Esophagus muscularis mucosa (tissue), 4 donors: ENCODE measurements at places on chromosomes 16 and 17. TPM values are rescaled to one million over a fixed set of nuclear protein-coding genes. Genes with fewer than 3 reads are reported as not detected.

- peak overlapping the region; percentile 83 for H3K27ac ChIP-seq
- DNase-seq = peak; percentile 97
- no peak overlapping the region for H3K4me3 ChIP-seq
- H3K27me3 ChIP-seq = no peaks in the 10 kb centered on the region
Observed at GRCh38 chr17:17812211-17813054, 24.4 kb downstream of the SREBF1 start.

- H3K27me3 ChIP-seq = no peaks in the 10 kb centered on the region
- H3K36me3 ChIP-seq = no peaks in the 10 kb centered on the region
- no peaks in the 10 kb centered on the region for H3K4me1 ChIP-seq
Observed at GRCh38 chr17:67452681-67453554, 75.8 kb downstream of the PITPNC1 start.

DNA sequence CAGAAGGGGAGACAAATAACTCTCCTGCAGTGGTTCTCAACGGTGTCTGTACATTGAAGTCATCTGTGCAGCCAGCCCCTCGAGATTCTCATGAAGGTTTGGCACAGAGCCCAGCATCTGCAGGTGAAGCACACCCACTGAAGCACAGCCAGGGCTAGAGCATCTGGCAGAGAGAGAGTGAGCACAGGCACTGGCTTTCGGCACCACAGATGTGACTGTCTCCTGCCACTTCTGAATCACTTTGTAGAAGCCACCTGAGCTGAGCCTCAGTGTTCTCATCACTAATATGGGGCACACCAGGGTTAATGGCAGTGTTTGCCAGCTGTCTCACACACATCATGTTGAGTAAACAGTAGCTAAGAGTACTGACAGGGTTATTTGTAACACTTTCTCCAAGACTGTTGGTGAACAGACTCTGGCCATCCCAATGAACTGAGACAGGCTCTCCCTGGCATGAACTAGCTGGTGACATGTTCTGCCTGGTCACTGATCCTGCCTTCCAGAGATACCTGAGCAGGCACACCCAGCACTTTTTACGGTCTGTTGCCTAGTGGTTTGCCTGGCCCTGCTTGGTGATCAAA, 10.9 kb downstream of the HSPB9 start:
- H3K4me1 ChIP-seq = peaks cover 89% of the 10 kb centered on the region
- H3K27ac ChIP-seq = peak overlapping the region; percentile 55
- no peak overlapping the region for H3K4me3 ChIP-seq
- H3K36me3 ChIP-seq = peaks cover 16% of the 10 kb centered on the region

DNA sequence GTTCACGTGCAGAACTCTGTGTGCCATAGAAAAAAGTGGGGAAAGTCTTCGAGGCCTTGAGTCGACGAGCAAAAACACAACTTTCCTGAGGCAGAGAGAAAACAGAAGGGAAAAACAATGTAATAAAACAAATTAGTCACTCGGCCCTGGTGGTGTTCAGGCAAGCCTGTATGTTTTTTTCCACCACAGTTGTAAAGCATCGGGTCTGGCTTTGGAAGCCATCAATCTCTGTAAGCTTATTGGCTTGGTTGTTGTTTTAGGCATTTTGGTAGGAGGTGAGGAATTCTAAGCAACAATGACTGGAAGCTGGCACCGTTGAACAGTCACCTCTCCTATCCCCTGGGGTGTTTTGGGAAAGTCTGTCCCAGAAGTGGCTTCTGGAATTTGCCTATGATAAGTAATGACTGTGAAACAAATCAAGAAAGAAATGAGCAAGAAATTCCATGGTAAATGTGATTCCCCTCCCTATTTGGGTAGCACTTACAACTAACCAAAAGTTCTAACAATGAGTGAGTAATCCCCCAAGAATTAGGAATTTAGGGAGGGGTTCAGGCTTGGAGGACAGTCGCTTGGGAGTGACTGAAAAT, 2.8 kb downstream of the CDH13 start:
- peak overlapping the region; percentile 44 for H3K27ac ChIP-seq
- peaks cover 77% of the 10 kb centered on the region for H3K27me3 ChIP-seq
- DNase-seq = no peak
- H3K4me1 ChIP-seq = peaks cover 43% of the 10 kb centered on the region

DNA sequence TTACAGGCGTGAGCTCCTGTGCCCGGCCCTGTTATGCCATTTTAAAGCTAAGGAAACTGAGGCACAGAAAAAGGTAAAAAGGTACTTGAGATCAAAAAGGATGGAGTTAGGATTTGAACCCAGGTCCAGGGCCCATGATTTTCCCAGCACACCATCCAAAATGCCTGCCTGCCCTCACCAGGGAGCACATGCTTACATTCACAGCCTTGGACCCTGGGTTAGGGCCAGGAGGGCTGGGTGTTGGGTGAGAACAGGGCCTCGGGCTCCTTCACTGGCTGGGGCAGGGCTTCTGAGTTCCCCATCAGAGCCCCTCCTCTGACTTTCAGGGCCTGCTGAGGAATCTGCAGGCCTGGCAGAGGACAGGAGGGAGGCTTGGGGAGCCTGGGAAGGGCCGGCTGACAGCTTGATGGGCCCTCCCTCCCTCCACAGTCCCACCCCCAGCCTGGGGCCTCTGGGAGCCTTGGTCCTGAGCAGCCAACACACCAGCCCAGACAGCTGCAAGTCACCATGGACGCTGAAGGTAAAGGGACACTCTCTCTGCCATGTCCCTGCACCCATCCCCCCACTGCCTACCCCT, at the start of gene QPRT:
Gene QPRT, plus strand, starts transcription at position 490 of the 577 bp plus-strand sequence. Its CDS starts 18 bp downstream, at position 508.
- H3K27me3 ChIP-seq = no peaks in the 10 kb centered on the region
- peaks cover 20% of the 10 kb centered on the region for H3K4me1 ChIP-seq
- no peak for DNase-seq
- H3K4me3 ChIP-seq = peak within 1 kb of the TSS; percentile 35

DNA sequence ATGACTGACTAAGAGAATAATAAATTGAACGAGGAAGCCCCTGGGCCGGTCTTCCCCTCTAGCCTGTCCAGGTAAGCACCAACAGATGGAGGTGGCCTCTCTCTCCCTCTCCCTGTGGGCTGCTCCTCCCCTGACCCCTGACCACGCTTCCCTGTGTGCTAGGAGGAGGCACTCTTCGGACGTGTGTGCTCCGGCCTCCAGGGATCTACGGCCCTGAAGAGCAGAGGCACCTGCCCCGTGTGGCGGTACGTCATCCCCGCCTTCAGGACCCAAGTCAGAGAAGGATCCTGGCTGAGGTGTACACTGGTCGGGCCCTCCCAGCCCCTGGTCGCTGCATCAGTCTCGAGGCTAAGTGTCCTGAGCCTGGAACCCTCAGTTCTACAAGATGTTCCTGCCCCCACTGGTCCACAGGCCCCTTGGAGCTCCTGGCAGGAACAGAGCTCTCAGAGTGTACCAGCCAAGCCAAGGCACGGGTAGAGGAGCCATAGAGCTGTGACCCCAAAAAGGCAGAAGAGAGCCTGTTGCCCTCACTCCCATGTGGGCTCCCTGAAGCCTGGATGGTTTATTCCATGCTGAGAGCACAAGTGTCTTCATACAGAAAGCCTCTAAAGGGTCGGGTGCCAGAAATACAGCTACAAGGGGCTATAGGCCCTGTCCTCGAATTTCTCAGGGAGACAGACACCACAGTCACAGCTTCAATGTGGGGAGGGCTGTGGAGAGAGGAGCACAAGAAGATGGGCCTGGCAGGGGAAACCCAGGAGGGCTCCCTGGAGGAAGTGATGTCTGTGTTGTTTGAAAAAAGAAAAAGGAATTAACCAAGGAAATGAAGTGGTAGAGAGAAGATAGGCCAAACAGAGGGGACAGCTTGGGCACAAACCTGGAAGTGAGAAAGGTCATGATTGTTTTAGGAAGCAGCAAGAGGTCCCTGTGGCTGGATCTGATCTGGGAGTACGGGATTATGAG, 15.9 kb downstream of the SDR42E2 start:
- H3K4me3 ChIP-seq = no peak overlapping the region
- no peaks in the 10 kb centered on the region for H3K4me1 ChIP-seq
- H3K27ac ChIP-seq = no peak overlapping the region
- DNase-seq = no peak
- H3K27me3 ChIP-seq = no peaks in the 10 kb centered on the region

DNA sequence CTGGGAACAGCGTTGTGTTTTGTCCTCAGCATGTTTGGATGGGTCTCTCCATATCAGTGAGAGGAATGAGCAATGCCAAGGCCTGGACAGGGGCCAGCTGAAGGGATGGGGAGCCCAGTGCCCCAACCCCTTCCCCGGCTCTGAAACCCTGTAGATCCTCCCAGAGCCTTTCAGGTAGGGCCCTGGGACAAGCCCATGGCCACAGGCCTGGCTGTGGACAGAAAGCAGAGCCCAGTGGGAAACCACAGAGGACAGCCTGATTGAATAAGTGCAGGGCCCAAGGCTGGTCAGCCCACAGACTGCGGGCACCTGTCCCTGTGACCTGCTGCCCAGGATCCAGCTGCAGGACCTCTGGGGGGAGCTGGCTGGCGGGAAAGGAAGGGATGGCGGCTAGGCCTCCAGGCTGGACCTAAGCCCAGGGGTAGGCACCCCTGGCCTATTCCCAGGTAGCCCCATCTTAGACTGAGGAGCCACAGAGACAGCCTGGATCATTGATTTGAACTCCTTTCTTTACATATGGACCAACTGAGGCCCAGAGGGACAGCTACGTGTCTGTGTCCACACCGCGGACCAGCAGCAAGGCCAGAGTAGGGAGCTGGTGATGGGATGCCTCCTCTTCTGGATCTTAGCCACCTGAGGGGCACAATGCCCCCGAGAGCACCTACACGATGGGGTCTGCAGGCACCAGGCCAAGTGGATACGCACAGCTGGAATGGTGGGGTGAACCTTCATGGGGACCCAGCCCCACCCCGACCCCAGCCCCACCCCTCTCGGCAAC, 1.3 kb downstream of the CCDC102A start:
- no peak for DNase-seq
- H3K4me3 ChIP-seq = peak overlapping the region; percentile 95
- no peaks in the 10 kb centered on the region for H3K27me3 ChIP-seq
- H3K4me1 ChIP-seq = peaks cover 33% of the 10 kb centered on the region
- peak overlapping the region; percentile 96 for H3K27ac ChIP-seq
- no peaks in the 10 kb centered on the region for H3K36me3 ChIP-seq

GRCh38 chr16:1428511-1428910, 2.4 kb upstream of the PERCC1 start:
- no peaks in the 10 kb centered on the region for H3K36me3 ChIP-seq
- DNase-seq = no peak
- H3K4me3 ChIP-seq = no peak overlapping the region
- H3K4me1 ChIP-seq = peaks cover 5% of the 10 kb centered on the region

DNA sequence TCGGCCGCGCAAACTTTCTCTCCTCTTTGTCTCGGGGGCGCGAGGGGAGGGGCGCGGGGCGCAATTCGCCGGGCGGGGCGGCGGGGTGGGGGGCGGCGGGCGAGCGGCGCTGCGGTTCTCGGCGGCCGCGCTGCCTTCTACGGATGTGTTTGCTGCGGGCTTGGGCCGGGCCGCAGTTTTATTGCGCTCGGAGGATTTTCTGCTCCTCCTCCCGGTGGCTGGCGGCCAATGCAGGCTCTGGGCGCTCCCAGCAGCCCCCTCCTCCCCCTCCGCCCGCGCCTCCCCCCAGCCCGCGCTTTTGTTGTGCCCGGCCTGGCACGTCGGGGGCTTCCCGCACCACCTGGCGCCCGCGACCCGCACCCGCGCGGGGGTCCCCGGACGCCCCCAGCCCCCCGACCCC, at the start of gene TIMP2:
Gene TIMP2, minus strand, starts transcription at position 154 of the 400 bp plus-strand sequence. CDS start 299 bp downstream, outside the sequence.
- H3K36me3 ChIP-seq = no peaks in the 10 kb centered on the region
- H3K4me1 ChIP-seq = peaks cover 78% of the 10 kb centered on the region
- no peaks in the 10 kb centered on the region for H3K27me3 ChIP-seq
- peak within 1 kb of the TSS; percentile 99 for H3K27ac ChIP-seq
- H3K4me3 ChIP-seq = peak within 1 kb of the TSS; percentile 89
- DNase-seq = peak; percentile 96

DNA sequence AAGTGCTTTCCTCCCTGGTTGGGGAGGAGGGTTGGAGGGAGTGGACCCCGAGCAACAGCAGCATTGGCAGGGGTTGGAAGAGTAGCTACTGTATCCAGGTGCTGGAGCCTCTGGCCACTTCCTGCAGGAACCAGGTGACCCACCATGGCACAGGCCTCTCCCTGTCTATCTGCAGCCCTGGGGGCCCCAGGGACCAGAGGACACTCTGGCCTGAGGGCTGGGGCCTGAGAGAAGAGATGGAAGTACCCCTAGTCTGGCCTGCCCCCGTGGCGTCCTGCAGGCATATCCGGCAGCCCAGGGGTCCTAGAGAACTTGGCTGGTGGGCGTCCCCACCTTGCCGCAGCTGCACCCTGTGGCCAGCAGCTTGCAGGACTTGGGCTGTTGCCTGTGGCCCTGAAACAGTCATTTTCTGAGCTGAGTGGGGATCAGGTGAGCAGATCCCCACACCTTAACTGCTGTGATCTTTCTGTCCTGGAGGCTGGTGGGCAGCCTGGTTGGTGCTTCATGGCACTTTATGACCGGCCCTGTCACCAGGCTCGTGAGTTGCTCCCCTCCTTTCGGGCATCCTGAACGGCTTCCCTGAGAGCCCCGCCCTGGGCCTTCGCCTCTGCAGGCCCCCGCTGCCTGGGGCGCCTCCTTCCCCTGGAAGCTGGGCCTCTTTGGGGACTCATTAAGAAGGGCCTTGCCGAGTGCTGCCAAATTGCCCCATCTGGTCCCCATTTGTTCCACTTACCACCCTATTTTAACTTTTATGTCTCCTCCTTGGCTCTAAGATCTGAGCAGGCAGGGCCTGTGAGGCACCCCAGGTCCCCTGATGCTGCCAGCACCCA, 298.6 kb downstream of the SEC14L1 start:
- peak overlapping the region; percentile 99 for H3K27ac ChIP-seq
- H3K27me3 ChIP-seq = no peaks in the 10 kb centered on the region
- H3K4me3 ChIP-seq = no peak overlapping the region

DNA sequence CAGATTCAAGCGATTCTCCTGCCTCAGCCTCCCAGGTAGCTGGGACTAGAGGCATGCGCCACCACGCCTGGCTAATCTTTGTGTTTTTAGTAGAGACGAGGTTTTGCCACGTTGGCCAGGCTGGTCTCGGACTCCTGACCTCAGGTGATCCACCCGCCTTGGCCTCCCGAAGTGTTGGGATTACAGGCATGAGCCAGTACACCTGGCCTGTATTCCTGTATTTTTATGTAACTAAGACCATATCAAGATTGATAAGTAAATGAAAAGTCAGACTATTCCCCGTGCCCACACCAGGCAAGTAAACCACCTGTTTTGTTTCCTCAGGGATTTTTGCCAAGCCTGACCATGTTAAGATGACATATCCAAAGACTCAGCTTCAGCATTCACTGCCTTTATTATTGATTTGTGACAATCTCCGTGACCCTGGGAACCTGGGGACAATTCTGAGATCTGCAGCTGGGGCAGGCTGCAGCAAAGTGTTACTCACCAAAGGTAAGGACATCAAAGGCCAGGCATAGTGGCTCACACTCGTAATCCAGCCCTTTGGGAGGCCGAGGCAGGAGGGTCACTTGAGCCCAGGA, 5.6 kb downstream of the MRM3 start:
- H3K36me3 ChIP-seq = peaks cover 52% of the 10 kb centered on the region
- DNase-seq = no peak
- no peak overlapping the region for H3K4me3 ChIP-seq
- H3K27me3 ChIP-seq = no peaks in the 10 kb centered on the region

GRCh38 chr17:54899721-54900456, 763 bp upstream of the TOM1L1 start:
- H3K36me3 ChIP-seq = no peaks in the 10 kb centered on the region
- DNase-seq = no peak
- H3K27me3 ChIP-seq = no peaks in the 10 kb centered on the region
- H3K27ac ChIP-seq = no peak overlapping the region
- H3K4me1 ChIP-seq = peaks cover 11% of the 10 kb centered on the region

- H3K27me3 ChIP-seq = no peaks in the 10 kb centered on the region
- no peak overlapping the region for H3K4me3 ChIP-seq
Observed at GRCh38 chr17:37523715-37524219, 34.1 kb downstream of the DUSP14 start.

GRCh38 chr16:17571499-17572093, 100.8 kb upstream of the XYLT1 start:
- no peaks in the 10 kb centered on the region for H3K36me3 ChIP-seq
- no peak overlapping the region for H3K4me3 ChIP-seq
- no peak for DNase-seq
- no peaks in the 10 kb centered on the region for H3K27me3 ChIP-seq

The RAP1GAP2 gene
- total RNA-seq = 10.3 TPM

The PLD2 gene
- 15.2 TPM for total RNA-seq

The GCGR gene
- 0.17 TPM for total RNA-seq

The OR1D5 gene
- not detected for total RNA-seq

The HOXB8 gene
- not detected for total RNA-seq
